A549 treated with CORT108297 at 1 μM for 4 hours (cell line): ENCODE measurements at places on chromosomes 11 and 22. TPM values are rescaled to one million over a fixed set of nuclear protein-coding genes. Genes with fewer than 3 reads are reported as not detected.

Gene OR51E2
- not detected in 5 replicates for total RNA-seq

Gene TMEM134
- 43.5 to 66.7 TPM (median 63.8 TPM) in 5 replicates for total RNA-seq

Gene MPZL3
- 0.29 to 0.47 TPM (median 0.32 TPM) in 5 replicates for total RNA-seq

Gene CHRM4
- 0.57 to 0.79 TPM (median 0.61 TPM) in 5 replicates for total RNA-seq

Gene ZNF215
- total RNA-seq: 0.85 to 1.3 TPM (median 1.1 TPM) in 5 replicates

Gene CYP2R1
- total RNA-seq: 10.9 to 12.8 TPM (median 12.1 TPM) in 5 replicates

Gene MMP3
- total RNA-seq: 0.03 to 0.41 TPM (median 0.39 TPM) in 3 of 5 replicates, not detected in the others

Gene ATP6V1E1
- total RNA-seq: 115 to 138 TPM (median 122 TPM) in 5 replicates

Gene CHST1
- total RNA-seq: 1.4 to 1.7 TPM (median 1.7 TPM) in 5 replicates

Gene ACR
- total RNA-seq: 0.07 to 0.25 TPM (median 0.17 TPM) in 4 of 5 replicates, not detected in the other

Gene HOATZ
- not detected in 5 replicates for total RNA-seq

Gene WDR74
- 78.6 to 86.1 TPM (median 84.6 TPM) in 5 replicates for total RNA-seq

Gene UCP3
- total RNA-seq: 1.3 to 2.5 TPM (median 1.5 TPM) in 5 replicates

Gene ESAM
- total RNA-seq: 9.1 to 13.4 TPM (median 12.1 TPM) in 5 replicates

Gene TSGA10IP
- total RNA-seq: not detected in 5 replicates

Gene COMMD9
- total RNA-seq: 37.1 to 57.4 TPM (median 53.8 TPM) in 5 replicates

Gene F2
- 2.0 to 3.2 TPM (median 2.4 TPM) in 5 replicates for total RNA-seq

Gene ELMOD1
- total RNA-seq: 0.12 to 0.42 TPM (median 0.19 TPM) in 5 replicates

Gene ACRV1
- total RNA-seq: not detected in 5 replicates

Gene GLYAT
- not detected in 5 replicates for total RNA-seq

Gene KCNJ11
- 0.30 to 0.60 TPM (median 0.45 TPM) in 5 replicates for total RNA-seq

Gene APOBEC3H
- 0.14 to 0.53 TPM (median 0.41 TPM) in 5 replicates for total RNA-seq

Gene FXYD6
- 0.20 to 0.52 TPM (median 0.29 TPM) in 5 replicates for total RNA-seq

Gene DMC1
- 2.6 to 5.5 TPM (median 5.0 TPM) in 5 replicates for total RNA-seq

Gene FAM76B
- total RNA-seq: 5.9 to 10.3 TPM (median 8.1 TPM) in 5 replicates

Gene FAM111B
- total RNA-seq: 7.1 to 8.6 TPM (median 7.3 TPM) in 5 replicates
